ENCODE measurements at places on chromosomes 13 and 19.

DNA sequence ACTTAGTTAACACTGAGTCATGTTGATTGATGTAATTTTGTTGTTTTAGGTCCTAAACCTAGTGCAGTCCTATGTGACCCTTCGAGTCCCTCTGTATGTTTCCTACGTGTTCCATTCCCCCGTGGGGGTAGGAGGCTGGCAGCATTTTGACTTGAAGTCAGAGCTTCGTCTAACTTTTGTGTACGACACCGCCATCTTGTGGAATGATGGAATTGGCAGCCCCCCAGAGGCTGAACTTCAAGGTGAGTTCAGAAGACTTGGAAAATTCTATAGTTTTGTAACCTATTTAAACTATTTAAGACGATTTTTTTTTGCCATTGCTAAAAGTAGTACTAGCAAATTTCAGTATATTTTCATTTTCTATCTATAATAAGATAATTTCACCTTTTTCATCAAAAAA is 117.9 kb downstream of the STOML3 start:
- DNase-seq, result peak; percentile 12

- no peak for DNase-seq
Measured at GRCh38 chr13:58865286-58865685, 1233.7 kb downstream of the PCDH17 start.

- peak; percentile 33 for DNase-seq
Measured at GRCh38 chr19:8494158-8494557, 8.3 kb downstream of the PRAM1 start.

DNA sequence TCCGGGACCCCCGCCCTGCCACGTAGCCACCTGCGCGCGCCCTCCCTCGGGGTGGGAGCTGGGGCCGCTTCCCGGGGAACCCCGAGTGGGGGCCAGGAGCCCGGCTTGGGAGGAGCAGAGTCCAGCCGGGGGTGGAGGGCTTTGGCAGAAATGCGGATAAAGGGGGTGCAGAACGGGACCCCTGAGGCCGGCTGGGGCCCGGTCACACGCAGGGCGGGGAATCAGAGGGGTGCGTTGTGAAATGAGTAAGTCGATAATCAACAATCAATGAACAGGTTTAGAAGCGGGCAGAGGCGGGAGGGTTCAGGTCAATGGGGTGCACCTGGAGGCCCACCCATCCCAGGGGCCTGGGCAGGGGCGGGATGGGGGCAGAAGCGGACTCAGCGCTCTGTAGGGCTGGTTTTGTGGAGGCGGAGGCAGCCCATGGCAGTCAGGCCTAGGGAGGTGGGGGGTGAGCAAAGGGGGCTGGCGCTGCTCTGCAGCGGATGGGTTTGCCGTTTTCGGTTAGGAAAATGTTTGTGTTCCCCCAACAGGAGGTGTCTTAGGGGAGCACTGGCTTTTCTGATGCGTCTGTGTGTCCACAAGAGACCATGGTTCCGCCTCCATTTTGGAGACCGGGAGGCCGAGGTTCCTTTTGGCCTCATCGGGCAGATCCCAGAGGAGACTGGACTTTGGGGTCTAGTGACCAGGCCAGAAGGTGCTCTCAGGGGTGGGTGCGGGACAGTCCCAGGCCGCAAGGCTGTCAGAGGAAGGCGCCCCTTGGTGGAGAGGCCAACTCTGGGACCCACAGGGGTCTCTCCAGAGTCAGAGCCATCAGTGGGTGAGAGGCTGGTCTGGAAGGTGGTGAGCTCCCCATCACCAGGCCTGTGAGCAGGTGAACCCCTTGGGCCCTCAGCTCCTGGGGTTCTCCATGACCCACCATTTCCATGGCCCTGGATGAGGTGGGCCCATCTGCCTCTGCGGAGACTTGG is 683 bp upstream of the DIRAS1 start:
- no peak for DNase-seq

- no peak for DNase-seq
Measured at GRCh38 chr13:65166675-65167074, 2063.5 kb downstream of the PCDH9 start.

Data from suppressor macrophage treated with lipopolysaccharide for 4 hours (primary cell).